ENCODE measurements at places on chromosomes 5 and 9.

DNA sequence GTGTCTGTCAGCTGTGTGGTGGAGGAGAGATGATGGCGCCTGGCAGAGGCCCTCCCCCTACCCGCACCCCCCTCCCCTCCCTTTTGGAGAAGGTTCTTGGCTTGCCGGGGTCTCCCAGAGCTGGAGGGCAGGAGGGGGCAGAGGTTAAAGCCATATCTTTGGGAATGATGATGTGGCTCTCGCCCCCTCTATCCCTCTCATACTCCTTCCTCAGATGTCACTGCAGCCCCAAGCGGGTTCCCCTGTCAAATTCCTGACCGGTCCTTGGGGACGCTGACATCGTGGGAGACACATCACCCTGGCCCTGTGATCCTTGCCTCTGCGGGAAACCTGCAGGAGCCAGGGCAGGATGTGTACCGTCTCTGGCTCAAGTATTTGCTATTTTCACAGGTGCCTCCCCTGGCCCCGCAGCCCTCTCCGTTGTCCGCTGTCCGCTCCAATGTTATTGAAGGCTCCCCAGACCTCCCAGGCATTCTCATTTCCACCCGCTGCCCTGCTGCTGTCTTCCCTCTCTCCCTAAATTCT is 109.5 kb downstream of the FOXD1 start:
- DNase-seq = peak; percentile 52

DNA sequence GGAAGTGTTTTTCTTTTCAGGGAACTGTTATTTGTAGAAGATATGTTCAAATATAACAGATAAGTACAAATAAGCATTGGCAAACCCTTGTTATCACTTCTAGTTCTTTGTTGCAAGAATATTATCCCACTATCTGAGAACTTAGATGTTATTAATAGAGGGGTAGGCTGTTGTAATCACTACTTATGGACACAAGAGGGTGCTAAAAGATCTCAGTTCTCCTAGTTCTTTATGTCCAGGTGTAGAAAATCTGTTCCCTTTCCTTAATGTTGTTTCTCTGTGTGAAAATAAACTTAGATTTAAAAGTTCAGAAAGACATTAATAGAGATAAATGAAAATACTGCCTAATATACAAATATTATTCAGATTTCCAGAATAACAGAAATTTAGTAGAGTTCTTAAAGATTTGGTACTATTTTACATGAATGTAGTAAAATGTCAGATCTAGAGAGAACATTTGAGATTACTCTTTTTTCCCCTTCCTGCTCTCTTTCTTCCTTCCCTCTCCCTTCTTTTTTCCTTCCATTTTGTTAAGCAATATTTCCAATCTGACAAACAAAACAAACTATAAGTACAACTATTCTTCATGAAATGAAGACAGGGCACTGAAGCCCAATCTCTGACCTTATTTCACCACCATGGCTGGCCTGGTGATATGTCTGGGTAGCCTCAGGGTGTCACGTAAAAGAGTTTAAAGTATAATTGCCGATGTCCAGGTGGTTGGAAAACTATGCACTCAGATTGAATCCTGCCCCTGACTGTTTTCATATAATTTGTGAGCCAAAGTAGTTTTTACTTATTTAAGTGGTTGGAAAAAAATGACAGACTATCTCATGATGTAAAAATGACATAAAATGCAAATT is 43.6 kb upstream of the C5orf46 start:
- DNase-seq = no peak

DNA sequence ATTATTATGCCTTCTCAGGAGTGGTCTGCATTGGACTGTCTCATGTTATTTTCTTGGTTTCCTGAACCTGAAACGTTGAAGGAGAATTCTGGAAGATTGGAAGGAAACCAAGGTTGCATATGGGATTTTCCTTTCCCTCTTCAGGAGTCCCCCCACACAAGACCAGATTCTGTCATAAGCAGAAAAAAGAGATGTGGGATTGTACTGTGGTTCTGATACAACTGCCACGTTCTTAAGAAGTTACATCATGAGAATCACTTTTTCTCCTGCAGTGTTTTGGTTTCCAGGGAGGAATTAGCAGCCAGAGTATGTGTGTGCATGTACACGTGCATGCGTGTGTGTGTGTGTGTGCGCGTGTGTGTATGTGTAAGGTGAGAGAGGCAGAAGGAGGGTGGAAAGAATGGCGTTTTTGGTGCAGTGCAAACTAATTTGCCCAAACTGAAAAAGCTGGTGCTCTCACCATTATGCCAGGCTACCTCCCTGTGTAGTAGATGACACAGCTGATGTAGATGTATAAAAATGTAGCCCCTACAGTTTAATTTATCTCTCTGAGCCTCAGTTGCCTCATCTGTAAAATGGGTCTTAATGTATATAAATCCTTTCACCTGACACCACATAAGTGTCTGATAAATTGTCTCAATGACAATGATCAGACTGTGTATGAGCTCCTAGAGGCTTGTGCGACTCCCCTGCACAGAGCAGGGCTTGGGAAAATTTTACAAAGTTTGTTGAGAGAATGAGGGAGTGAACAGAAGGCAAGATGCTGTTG is 38.6 kb downstream of the RALGPS1 start:
- no peak for DNase-seq

DNA sequence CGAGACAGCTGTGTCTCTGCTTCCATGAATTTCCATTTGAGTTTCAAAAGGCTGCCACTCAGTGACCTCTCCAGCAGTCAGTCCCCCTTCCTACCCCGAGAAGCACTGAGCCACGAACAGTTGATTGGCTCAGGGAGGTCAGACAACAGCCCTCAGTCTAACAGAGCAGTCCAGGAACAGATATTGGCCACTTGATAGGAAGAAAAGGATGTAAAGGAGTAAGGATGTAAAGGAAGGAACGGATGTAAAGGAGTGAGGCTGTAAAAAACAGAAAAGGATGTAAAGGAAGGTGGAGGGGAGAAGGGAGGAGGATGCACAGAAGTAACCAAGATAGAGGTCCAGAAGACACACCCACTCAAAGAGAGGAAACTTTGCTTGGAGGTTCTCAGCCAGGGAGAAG is 3.2 kb upstream of the NR4A3 start:
- peak; percentile 16 for DNase-seq

DNA sequence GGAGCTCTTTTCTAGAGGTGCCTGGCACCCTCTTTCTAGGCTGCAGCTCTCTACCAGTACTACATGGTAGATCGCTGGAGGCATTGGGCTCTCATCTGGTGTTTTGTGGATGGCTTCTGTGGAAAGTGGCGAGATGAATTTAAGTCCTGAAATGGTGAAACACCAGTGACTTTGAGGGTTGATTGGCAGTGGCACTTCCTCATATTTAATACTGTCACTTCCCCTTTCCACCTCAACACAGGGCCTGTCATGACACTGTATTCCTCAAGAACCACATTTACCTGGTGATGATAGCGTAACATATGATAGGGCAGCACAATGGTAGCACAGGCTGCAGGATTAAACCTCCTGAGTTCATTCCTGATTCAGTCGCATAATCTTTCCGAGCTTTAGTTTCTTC is 132.1 kb downstream of the KDM4C start:
- no peak for DNase-seq

DNA sequence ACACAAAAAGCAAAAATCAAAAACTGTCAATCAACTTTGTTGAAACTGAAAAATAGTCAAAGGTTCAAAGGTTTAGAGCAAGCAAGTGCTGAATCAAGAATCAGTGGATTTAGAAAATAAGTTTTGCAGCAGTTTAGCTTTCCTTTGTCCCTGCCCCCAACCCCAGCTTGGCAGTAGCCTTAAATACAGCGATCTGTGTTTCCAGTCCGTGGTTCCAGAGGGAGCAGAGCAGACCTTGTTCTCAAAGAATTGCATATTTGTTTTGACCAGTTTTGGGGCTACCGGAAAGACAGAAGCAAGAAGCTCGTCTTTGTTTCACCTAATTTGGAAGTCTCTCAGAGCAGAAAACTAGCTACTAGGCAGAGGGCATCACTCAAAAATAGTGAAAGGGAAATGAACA is 57.2 kb upstream of the PRDM9 start:
- DNase-seq = no peak

GRCh38 chr5:176733406-176734262 is 76.7 kb upstream of the UNC5A start:
- DNase-seq = no peak

DNA sequence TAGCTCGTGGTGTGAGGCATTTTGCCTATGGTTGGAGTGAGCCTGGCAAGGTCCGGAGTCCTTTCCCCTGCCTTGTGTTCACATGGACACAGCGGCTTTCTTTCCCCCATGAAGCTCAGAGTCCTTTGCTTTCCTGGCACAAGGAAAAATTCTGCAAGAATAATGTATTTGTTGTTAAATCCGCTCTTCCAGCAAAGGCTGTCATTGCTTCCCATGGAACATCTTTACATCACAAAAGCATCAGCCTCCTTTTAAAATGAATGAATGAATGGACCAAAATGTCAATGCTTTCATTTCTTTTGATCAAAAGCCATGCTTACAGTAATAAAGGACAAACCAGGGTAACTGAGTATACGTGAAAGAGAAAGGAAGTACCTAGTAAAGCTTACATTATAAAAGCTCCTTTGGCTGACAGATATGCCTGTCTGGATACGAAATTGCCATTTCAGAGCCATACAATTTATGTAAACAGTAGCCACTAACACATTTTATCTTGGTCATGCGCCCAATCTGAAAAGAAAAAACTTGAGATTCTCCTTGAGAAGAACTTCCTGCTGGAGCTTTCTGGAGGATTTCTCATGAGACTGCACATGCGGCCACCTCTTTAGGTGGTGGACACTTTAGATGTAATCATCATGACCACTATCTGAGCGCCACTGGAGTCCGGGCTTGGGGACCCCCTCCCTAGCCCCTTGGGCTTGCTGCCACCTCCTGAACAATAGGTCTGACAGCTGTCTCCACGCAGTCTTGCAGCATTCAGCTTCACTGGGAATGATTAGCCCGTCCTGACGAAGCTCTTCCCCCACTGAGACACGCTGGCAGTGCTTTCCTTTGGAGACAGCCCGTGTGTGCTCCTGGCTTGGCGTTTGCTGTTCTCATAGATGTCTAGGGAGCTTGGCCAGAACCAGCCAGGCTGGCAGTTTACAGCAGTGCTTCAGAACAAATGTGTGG is 355.9 kb downstream of the ADAMTS6 start:
- DNase-seq = no peak

GRCh38 chr5:34583167-34583566 is 73.0 kb upstream of the RAI14 start:
- DNase-seq = no peak

- no peak for DNase-seq
Observed at GRCh38 chr9:86413971-86414880, 60.0 kb upstream of the TUT7 start.

GRCh38 chr5:113518884-113519283 is 5.4 kb downstream of the YTHDC2 start:
- DNase-seq = no peak

DNA sequence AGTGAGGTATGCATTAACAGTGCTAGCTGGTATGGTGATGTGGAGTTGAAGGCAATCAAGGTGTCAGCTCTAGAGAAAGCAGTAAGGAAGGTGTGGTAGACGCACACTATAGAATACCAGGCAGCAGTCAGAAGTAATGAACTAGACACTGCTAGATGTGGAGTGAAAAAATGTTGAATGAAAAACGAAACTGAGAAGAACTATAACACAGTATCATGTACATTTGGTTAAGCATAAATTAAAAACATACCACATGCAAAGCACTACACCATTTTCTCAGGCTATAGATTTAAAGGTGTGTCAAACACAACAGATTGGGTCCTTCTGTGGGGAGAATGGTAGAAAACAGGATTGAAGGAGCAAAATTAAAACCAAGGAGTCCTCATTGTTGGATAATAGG is 15.4 kb downstream of the ZNF622 start:
- DNase-seq = no peak

DNA sequence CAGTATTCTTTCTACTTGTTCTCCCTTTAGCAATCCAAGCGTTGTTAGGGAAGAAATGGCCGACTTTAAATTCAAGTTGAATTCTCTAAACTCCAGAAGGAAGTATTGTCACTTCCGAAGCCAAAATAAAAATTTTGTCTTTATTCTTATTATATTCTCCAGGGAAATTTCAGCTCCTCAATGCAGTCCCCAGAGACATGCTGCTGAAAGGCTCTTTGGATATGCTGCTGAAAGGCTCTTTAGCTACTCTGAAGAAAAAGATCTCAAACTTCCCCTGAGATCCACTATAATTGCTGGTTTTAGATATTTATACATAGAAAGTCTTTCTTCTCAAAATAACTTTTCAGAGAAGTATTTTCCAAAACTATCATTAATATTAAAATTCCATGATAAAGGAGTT is 92.3 kb upstream of the PARP8 start:
- DNase-seq = no peak

- DNase-seq = no peak
Observed at GRCh38 chr5:74290634-74291241, 349.8 kb downstream of the ENC1 start.

- no peak for DNase-seq
Observed at GRCh38 chr9:114284316-114285060, 38.4 kb upstream of the ORM1 start.

DNA sequence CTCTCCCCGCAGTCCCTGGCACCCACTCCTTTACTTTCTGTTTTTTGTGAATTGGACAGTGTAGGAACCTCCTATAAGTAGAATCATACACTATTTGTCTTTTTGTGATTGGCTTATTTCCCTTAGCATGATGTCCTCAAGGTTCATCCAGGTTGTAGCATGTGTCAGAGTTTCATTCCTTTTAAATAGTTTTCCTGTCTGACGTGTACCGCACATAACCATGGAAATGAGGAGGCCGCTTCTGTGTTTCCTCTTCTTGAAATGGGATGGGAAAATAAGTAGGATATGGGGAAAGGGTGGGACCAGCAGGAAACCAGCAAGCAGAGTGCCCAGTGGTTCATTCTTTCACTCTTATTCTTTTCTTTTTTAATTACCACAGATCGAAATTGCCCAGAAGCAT is 72.6 kb upstream of the ENTREP1 start:
- DNase-seq = no peak

- DNase-seq = no peak
Observed at GRCh38 chr5:62886603-62887315, 308.1 kb downstream of the LRRC70 start.

DNA sequence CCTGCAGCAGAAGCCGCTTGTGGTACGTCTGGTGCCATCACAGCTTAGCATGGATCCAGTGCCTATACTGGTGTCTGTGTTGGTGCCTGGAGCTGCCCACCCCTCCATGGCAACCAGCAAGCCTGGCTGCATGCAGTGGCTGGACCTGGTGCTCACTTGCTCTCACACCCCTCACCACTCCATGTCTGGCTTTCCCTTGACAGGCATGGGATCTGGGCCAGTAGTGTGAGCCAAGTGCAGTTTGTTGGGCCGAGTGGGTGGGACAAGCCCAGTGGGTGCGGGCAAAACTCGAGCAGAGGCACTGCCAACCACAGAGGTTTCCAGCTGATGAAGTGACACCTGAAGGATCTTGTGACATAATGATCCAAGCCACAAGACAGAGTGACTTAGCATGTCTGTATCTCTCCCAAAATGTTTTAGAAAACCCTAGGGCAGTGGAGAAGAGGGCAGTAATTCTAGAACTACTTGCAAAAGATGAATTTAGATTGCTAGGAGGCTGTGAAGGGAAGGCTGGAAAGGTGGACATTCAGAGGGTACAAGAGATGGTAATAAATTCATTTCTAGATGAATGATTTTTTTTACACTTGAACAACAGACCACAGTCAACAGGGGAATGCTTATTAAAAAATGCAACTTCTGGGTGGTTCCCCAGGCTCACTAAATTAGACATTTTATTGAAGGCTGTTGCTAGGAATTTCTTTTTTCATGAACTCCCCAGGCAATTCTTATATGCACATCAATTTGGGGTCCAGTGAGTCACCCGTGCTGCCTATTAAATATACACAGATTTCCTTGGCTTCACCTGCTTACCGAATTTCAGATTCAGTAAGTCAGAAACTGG is 660.3 kb downstream of the TLR4 start:
- no peak for DNase-seq

GRCh38 chr5:12141496-12141895 is 237.2 kb upstream of the CTNND2 start:
- DNase-seq = no peak

All from nephron progenitor cell (in vitro differentiated cells).